CD4-positive, alpha-beta T cell (primary cell): ENCODE measurements at places on chromosomes 1 and 21. TPM values are rescaled to one million over a fixed set of nuclear protein-coding genes. Genes with fewer than 3 reads are reported as not detected.

- no peak overlapping the region for H3K4me3 ChIP-seq
- no peaks in the 10 kb centered on the region for H3K36me3 ChIP-seq
- no peak for DNase-seq
- H3K27ac ChIP-seq: no peak overlapping the region
- no peaks in the 10 kb centered on the region for H3K27me3 ChIP-seq
Observed at GRCh38 chr1:113875714-113876113, 4.2 kb upstream of the PTPN22 start.

ADAM15 gene
- 20.1 TPM for total RNA-seq

ANKRD34A gene
- 0.42 TPM for total RNA-seq

DNA sequence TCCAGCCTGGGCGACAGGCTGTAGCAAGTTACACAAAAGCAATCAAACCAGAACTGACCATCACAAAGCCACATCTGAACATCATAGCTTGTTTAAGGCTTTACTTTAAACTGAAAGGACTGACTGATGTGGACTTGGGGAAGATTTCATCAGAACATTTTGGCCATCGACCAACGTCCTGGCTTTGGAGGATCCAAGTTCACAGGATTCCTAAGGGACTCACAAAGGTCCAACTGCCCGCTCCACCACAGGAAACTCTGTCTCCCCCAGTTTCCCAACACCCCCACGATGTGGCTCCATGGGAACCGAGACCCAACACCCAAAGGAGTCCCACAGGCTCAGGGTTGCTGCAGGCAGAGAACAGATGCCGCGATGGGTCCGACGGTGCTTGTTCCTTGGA, 9.3 kb downstream of the SSU72 start:
- DNase-seq: no peak
- H3K27ac ChIP-seq: no peak overlapping the region
- no peaks in the 10 kb centered on the region for H3K27me3 ChIP-seq
- H3K36me3 ChIP-seq: peaks cover 58% of the 10 kb centered on the region

KPRP gene
- total RNA-seq: not detected

ST6GALNAC3 gene
- total RNA-seq: 1.3 TPM

- peaks cover 79% of the 10 kb centered on the region for H3K27me3 ChIP-seq
- no peaks in the 10 kb centered on the region for H3K36me3 ChIP-seq
- DNase-seq: no peak
Observed at GRCh38 chr1:109467301-109467777, 993 bp downstream of the SYPL2 start.

RXRG gene
- not detected for total RNA-seq

DNA sequence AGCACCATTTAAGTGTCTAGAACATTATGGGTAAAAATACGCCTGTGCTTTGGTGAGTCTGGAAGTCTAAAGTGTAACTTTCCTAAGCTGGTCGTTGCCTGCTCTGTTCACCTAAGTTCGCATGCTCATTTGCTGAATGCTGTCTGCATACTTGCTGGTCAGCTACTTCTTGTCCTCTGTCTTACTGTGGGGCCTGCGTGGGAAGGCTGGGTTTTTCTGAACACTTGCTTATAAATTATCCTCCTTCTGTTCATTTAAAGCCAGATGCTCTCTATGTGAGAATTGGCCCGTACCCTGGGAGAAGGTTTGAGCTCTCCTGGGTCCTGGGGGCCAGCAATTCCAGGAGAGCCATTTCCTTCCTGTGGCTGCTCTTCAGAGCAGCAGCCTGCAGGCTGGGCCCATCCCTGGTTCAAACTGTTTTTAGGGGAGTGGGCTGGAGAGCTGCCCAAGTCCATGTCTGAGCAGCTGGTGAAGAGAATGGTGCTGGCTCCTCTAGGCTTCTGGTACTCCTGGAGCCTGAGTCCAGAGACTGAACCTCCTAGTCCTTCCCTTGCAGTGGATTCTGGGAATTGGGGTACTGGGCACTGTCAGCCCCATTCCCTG, 75.7 kb downstream of the GALNT2 start:
- no peak overlapping the region for H3K27ac ChIP-seq
- H3K36me3 ChIP-seq: no peaks in the 10 kb centered on the region
- H3K4me3 ChIP-seq: no peak overlapping the region
- peaks cover 16% of the 10 kb centered on the region for H3K4me1 ChIP-seq
- no peak for DNase-seq
- H3K27me3 ChIP-seq: no peaks in the 10 kb centered on the region

MYBPHL gene
- not detected for total RNA-seq
